ENCODE measurements at places on chromosomes 16 and 17.

DNA sequence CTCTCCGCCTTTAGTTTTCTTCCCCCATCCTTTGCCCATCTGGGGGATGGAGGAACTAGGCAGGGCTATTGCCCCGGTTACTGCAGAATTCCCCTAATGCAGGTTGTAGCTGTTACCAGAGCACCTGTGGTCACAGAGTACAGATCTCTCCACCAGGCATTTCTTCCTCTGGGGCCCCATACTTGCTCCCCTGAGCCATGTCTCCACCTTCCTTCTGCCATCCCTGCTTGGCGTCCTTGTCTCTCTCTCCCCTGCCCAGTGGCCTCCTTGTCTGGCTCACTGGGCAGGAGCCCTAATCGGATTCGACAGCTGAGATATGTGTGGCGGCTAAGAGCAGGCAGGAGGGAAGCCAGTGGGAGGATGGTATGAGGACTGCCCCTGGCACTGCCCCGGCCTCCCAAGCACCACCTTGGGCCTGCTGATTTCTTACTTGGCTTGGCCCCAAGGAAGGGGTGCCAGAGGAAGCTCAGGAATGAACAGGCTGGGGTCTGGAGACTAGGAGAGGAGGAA, 2.0 kb downstream of the RARA start:
- DNase-seq, result no peak

- peak; percentile 57 for DNase-seq
These were observed 1.7 kb upstream of the LMF1 start for GRCh38 chr16:972316-973002.

DNA sequence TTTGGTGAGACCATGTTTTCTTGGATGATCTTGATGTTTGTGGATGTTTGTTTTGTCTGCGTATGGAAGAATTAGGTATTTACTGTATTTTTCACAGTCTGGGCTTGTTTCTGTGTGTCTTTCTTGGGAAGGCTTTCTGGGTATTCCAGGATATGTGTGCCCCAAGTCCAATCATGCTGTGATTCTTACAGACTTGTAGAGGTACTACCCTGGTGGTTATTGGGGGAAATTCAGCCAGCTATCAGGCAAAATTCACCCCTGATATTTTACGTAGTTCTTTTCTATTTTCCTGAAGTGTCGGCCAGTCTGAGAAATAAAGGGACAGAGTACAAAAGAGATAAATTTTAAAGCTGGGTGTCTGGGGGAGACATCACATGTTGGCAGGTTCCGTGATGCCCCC, 33.4 kb upstream of the ARL4D start:
- no peak for DNase-seq

DNA sequence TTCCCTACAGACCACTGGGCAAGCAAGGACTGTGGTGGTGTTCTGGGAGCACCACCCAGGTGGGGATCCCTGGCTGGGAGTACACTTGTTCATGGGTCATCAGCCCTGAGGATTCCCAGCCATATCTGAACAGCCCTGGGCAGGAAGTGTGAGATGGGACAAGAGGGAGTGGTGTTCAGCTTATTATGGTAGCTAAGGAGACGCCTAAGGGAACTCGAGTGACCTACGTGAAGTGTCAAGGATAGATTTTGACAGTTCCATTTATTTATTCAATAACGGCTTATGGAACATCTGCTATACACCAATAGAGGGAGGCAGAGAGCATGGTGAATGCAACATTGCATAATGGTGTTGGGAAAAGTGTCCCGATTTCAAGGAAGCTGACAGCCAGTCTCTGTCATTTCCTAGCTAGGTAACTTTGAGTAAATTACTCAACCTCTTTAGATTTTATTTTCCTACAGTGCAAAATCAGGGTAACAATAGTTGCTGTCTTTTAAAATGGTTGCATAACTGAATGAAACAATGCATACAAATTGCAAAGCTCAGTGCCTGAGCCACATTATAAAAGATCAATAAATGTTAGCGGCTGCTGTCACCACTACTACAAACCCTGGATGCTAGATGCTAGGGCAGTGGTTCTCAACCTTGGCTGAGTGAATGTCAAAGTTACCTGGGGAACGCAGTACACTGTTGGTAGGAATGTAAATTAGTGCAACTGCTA, 534.1 kb downstream of the GRIN2A start:
- peak; percentile 43 for DNase-seq

DNA sequence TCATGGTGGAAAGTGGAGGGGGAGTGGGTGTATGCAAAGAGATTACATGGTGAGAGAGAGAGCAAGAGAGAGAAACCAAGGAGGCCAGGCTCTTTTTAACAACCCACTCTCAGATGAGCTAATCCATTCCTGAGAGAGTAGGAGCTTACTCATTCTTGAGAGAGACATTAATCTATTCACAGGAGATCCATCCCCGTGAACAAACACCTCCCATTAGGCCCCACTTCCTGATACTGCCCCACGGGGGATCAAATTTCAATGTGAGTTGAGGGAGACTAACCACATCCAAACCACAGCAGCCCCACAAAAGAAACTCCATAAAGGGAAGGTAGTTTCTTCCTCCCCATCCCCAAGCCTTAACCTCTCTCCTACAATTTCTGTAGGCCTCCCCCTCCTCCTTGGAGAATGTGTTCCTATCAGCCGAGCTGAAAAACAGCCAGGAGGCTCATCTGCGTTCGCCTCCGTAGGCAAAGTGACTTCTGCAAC, 450.0 kb downstream of the NPIPA7 start:
- DNase-seq, result no peak

- DNase-seq, result peak; percentile 62
These were observed 2.7 kb downstream of the PLEKHH3 start for GRCh38 chr17:42673885-42674754.

DNA sequence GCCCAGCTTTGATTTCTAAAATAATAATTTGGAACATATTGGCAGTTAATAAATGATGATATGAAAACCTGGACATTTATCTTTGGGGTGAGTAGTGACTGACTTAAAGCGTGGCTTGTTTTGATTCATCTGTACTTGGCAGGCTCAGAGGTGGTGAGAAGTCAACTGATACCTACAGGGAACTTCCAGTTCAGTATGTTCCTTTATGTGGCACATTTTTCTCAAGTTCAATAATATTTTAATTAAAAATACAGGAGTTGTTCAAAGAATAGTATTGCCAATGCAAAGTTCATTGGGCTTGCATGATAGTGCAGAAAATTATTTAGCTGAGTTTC, 34.3 kb downstream of the SLC47A1 start:
- DNase-seq, result no peak

DNA sequence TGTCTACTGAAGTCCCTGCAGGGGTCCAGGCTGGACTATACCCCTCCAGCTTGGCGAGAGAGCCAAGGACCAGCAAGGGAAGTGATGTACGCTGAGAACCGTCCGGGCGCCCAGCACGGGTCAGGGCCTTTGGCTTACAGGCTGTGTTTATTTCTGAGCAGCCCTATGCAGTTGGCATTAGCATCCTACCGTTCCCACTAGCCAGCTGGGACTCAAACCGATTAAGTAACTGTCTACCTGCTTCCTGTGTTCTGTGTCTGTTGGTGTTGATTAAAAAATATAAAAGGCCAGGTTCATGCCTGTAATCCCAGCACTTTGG, 73.8 kb downstream of the CMIP start:
- DNase-seq, result no peak

GRCh38 chr17:39525801-39526506, 64.7 kb downstream of the CDK12 start:
- no peak for DNase-seq

- no peak for DNase-seq
These were observed 157.0 kb downstream of the COPRS start for GRCh38 chr17:31702041-31702440.

DNA sequence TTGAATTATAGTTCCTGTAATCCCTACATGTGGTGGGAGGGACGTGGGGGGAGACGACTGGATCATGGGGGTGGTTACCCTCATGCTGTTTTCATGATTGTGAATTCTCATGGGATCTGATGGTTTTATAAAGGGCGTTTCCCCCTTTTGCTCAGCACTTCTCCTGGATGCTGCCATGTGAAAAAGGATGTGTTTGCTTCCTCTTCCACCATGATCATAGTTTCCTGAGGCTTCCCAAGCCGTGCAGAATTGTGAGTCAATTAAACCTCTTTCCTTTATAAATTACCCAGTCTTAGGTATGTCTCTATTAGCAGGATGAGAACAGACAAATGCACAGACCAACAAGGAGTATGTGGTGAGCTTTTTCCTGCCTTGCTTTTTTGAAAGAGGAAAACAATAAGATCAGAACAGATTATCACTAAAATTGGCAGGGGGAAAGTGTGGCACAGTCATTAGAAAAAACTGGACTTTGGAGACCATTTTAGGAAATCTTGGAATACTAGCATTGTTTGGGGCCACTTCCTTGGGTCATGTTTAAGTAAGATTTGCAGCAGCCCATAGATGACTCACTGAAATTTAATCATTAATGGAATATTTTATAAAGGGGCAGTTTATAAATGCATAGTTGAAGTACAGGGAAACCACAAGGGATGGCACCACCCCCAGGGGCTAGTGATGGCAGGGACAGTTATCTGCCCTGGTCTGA, 352.8 kb downstream of the CDH13 start:
- DNase-seq, result no peak

GRCh38 chr17:50861822-50862528, 4.2 kb downstream of the TOB1 start:
- DNase-seq, result no peak

DNA sequence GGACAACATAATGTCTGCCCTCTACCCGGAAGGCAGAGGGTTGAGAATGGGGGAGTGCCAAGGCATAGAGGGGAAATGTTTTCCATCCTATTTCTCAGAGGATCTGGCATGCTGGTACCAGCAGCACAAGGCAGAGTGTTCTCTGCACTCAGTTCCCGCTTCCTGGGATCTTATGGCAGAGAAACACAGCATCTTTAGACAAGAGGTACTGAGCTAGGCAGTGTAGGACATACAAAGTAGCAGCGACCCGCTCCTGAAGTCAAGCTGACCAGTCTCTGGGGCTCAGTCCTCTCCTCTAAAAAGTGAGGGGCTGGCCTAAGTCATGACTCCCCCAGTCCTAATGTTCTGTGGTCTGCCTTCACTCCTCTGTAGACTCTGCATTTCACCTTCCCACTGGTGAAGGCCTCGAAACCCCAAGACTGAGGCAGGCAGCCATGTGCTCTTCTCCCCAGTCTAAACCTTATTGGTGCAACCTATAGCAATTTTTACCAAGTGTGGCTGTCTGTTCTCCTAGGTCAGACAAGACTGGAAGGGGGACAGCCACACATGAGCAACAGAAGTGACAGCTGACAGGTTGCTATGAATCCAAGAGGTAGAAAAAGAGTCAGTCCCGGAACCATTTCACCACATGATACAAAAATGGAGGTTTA, 11.3 kb upstream of the TSPOAP1 start:
- no peak for DNase-seq

Measured in body of pancreas (tissue), 4 donors.